ENCODE measurements at places on chromosomes 7 and 10.

- no peak for DNase-seq
Observed at GRCh38 chr7:158442260-158442659, 145.4 kb downstream of the PTPRN2 start.

DNA sequence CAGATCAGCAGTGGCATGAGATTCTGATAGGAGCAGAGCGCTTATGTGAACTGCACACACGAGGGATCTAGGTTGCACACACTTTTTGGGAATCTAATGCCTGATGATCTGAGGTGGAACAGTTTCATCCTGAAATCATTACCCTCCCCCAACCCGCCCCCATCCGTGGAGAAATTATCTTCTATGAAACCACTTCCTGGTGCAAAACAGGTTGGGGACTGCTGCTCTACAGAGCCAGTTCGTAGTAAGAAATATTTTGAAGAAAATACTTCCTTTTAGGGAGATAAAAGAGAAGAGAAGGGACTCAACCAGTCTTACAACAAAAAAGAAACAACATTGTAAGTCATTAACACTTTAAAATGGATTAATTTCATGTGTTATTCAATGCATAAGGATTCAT is 1308.2 kb downstream of the GATA3 start:
- DNase-seq: no peak

GRCh38 chr10:69172241-69172982 is 7.6 kb upstream of the SUPV3L1 start:
- DNase-seq: peak; percentile 11

DNA sequence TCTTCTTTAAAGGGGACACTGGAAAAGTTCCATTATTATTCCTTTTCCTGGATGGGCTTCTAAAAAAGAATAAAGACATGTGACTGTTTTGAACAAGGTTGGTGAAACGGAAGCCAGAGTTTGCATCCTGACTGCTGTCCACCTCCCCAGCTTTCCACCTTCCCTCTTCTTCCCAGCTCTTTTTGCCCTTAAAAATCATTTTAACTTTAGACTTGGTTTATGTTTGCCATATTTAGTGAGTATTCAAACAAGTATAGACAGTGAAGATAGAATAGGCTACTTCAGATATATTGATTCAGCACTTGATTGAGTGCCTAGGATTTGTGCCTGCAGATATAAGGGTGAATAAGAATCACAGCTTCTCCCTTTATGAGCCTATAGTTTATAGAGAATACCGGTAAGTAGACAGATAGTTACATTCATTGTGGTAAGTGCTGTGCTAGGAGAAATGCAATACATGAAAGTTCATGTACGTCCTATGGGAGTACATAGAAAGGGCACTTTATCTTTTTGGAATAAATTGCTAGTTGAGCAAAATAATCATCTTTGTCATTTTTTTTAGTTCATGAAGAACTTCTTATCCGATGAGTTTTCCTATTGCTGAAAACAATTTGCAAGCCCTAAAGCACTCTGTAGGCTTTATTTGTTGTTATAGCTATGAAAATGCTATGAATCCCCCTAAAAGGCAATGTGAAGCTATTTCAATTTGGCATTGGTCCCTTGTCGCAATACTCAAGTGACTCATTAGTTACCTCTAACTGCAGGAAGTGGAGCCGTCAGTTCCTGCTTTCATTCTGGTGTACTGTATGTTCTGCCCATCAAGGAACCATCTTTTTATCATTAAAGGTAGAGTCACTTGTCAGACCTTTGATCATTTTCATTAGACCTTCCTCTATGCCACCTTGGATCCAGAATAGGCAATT is 57.2 kb upstream of the STRIP2 start:
- peak; percentile 56 for DNase-seq

- no peak for DNase-seq
Observed at GRCh38 chr10:30141423-30141822, 82.0 kb upstream of the JCAD start.

DNA sequence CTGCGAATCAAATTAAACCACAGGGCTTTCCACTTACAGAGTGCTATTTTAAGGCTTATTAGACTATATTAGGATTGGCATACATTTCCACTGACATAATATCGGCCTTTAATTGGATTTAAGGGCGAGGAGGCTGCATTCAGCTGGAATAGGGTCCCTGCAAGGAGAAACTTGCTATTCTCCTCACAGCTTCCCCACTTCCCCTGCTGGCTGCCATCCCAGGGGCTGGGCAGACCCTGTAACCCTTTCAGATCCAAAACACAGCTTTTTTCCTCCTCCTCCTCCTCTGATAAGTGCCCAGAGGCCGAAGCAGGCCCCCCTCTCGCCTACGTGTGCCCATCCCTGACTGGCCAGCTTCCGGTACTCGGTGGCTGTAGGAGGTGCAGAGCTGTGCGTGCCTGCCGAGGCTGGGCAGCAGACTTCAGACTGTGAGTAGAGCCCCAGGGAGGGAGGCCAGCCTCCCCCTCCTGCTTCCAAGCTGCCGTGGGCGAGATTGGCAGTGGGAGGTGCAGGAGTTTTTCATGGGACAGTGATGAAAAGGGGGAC is 224.2 kb downstream of the PLXNA4 start:
- no peak for DNase-seq

DNA sequence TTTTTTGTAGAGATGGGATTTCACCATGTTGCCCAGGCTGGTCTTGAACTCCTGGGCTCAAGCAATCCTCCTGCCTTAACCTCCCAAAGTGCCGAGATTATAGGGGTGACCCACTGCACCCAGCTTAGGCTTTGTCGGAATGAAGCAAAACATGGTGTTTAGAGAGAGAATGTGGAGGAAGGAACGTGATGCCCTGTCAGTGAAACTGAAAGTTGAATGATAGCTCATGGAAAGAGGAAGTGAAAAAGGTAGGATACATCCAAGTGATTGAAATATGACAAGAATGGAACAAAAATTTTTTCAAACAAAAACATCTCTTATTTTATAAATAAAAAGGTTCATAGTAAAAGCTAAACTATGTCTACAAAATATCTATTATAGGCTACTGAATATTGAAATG is 5.9 kb downstream of the AKAP9 start:
- no peak for DNase-seq

DNA sequence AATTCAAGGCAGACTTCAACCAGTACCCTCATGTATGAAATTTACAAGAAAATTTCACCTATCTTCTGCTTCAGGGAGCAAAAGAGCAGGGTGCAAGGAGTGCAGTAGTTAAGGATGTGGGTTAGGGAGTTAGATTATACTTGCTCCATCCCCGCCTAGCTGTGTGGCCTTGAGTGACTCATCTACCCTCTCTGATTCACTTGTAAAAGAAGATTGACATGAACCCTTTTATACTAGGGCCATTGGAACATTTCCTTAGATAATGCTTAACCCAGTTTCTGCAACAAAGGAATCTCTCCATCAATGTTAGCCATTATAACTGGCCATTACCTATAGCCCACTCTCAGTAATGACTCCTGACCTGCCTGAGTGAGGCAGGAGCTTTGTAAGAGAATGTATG is 10.2 kb upstream of the HSPA12A start:
- DNase-seq: no peak

DNA sequence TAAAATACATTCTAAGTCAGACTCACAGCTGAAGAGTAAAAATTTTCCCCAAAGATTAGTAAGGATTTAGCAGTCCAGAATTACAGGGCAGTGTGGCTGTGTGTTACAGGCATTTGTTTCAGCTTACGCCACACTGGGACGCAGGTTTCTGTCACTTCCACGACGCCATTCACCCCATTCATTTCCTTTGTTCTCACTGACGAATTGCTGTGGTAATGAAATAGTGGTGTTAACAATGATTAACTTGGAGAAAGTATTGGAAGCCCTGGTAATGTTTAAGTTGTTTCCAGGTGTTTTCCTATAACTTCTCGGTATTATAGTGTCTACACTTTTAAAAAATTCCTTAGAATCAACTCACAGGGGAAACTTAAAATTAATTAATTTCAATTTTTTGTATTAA is 370.9 kb downstream of the SH2D4B start:
- no peak for DNase-seq

- DNase-seq: peak; percentile 80
Observed at GRCh38 chr10:34156781-34157425, 658.2 kb downstream of the PARD3 start.

- peak; percentile 8 for DNase-seq
Observed at GRCh38 chr7:2295936-2296620, 18.2 kb downstream of the SNX8 start.

DNA sequence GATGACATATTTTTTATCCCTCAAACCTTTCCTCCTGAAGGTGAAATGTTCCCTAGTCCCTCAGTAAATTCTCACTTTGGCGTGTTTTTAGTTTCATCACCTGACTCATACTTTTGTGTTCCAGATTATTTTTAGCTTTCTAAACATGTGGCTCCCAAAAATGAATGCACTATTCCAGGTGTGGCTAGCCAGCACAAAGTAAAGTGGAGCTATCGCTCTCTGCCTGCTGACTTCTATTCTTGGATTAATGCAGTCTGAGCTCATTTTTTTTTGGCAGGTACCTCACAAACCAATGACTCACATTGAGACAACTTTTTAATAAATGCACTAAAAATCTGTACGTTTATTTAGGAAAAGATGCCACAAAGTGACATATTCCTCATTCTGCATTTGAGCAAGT is 58.8 kb upstream of the LANCL2 start:
- peak; percentile 4 for DNase-seq

GRCh38 chr10:90816466-90816865 is 41.4 kb downstream of the HTR7 start:
- DNase-seq: no peak

Measured in EH (cell line).